Activated CD4-positive, CD25-positive, alpha-beta regulatory T cell treated with anti-CD3 and anti-CD28 coated beads, Interleukin-2, amount 50 U/mL, for 24 hours (primary cell): ENCODE measurements at places on chromosomes 3 and 15.
A peak's percentile ranks its signal among the peaks of the same experiment; 100 is the strongest.

GRCh38 chr15:26073430-26074333, 210.6 kb upstream of the ATP10A start:
- peak; percentile 86 for ATAC-seq

GRCh38 chr3:152742368-152743347, 92.3 kb upstream of the P2RY1 start:
- no peak for ATAC-seq

DNA sequence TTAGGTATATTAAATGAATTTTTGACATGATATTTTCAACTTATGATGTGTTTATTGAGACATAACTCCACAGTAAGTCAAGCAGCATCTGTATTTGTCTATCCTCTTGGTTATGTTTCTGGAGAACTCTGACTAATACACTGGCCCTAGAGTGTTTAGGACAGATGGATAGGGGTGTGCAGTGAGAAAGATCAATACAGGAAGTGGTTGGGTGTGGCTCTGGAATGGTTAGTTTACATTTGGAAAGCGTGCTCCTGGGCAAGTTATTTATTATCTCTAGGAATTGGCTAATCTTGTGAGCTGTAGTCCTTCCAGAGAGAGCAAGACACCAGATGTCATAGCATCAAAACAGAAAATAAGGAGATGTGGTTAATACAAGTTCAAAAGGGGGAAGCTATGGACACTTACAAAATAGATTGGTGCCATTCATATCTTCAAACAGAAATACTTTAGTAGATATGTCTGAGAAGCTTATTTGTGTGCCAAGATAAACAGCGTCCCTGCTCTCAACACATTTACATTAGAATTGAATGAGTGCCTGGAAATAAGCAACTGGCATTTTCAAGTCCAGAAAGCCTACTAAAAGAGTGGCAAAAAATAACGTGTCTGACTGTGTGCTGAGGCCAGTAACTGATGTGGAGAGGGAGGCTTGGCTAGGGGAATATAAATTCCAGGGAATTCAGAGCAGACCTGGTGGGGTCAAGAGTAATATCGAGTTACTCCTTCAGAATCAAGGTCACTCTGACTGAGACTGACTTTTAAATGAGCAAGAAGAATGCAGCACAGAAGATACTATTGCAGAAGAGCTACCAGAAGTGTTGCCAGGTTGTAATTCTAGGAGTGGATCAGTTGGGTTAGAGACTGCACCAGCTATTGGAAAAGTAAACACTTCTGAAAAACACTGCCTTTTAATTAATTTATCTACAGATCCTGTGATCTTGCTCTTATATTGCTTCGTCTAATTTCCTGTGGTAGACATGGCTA, 33.4 kb upstream of the PLAAT1 start:
- no peak for ATAC-seq

DNA sequence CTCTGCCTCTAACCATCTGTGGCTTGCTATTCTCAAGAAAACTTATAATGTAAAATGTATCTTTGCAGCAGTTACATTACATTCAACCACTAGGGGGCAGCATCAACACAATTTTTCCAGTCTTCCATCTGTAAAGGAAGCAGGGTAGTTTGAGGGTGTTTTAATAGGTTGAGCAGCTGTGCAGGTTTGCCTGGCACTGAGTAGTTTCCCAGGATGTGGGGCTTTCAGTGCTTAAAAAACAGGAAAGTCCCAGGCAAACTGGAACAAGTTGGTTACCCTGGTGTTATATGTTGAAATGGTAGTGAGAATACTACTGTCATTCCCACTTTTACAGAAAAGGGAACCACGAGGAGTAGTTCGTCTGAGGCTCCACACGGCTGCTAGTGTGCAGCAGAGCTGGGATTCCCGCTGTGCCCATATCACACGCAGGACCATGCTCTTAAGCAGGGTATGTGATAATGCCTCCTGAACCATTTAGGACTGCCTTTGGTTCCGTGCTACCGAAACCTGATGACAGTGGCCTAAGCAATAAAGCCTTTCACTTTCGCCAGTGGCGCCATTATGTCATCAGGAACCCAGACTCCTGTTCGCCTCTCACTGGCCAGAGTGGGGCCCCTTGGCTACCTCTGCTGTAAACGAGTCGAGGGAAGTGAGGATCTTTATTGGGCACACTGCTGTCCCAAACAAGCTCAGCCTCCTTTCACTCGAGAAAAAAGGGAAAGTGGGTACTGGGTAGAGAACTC, 64.7 kb upstream of the ZBTB38 start:
- peak; percentile 49 for ATAC-seq
